ENCODE measurements at places on chromosomes 3 and 15.

GRCh38 chr15:60859996-60860494 is 369.1 kb downstream of the RORA start:
- peak; percentile 84 for DNase-seq

DNA sequence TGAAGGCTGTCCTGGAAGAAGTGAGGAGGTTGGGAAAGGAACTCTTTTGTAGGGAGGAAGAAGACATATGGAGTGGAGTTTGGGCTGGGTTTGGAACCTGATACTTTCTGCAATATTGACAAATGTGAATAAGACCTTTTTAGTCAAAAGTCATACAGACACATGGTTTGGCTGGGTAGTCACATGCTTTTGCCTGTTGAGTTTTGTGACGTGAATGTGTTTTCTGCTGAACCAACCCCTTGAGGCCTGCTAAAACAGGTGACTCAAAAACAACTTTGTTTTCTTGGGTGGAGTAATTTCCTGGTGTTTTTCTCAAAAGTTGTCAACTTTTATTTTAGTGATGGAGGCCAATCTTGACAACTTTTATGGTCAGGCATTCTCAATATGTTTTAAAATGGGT is 39.4 kb upstream of the CCR4 start:
- DNase-seq: no peak

GRCh38 chr3:188664795-188665194 is 507.0 kb upstream of the TPRG1 start:
- peak; percentile 66 for DNase-seq

DNA sequence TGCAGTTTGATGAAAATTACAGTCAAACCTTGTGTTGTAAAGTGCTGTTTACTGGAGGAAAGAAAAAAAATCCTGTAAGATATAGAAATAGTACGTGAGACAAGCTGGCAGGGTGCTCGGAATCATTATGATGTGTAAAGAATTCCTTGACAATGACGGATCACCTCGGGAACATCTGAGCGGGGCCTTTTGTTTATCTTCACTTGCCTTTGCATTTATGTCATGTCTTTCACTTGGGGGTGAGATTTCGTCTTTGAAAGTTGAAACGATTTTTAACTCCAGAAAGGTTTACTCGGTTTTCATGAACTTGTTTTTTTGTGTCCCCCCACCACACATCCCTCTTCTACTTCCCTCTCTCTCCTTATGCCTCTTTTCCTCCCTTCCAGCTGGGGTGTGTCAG is 128.3 kb upstream of the VEPH1 start:
- peak; percentile 16 for DNase-seq

- DNase-seq: no peak
Measured at GRCh38 chr3:38331257-38332022, 15.1 kb upstream of the XYLB start.

All from MCF 10A (cell line).